ENCODE measurements at places on chromosomes 16 and 17.

DNA sequence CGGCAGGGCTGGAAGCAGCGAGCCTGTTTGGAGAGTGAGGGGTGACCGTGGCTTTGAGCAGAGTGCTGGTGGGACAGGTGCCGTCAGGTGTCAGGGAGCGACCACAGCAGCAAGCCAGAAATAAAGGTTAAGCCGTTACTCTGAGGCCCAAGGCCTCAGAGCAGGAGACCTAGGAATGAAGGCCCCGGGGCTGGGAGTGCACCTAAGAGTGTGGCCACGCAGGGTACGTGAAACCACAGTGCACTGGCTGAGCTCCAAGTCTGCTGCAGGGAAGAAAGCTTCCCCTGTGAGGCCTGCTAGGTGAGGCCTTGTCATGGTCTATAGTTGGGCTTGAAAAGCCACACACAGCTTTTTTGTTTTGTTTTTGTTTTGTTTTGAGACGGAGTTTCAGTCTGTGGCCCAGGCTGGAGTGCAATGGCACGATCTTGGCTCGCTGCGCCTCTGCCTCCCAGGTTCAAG lies 8.7 kb downstream of the CLUAP1 start:
- no peak overlapping the region for H3K4me3 ChIP-seq
- DNase-seq, result no peak
- no peak overlapping the region for H3K27ac ChIP-seq
- no peaks in the 10 kb centered on the region for H3K27me3 ChIP-seq
- H3K4me1 ChIP-seq, result no peaks in the 10 kb centered on the region
- peaks cover 21% of the 10 kb centered on the region for H3K36me3 ChIP-seq

DNA sequence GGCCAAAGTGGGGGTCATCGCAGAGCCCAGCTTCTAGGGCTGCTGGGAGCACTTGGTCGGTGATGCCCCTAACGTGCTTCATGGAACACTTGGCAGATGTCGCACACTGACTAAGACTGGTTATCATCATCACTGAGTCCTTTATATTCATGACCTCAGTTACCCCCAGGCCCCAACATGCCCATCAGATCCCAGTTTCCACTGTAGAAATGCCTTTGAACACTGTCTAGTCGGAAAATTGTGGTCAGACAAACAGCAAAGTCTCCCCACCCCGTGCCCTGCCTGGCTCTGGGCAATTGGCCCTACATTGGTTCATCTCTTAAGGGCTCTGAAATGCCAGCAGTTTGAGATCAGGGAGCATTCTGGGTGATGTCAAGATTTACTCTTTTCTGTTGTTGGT lies 51.3 kb downstream of the NKD1 start:
- H3K27ac ChIP-seq, result no peak overlapping the region
- peaks cover 2% of the 10 kb centered on the region for H3K27me3 ChIP-seq
- DNase-seq, result no peak
- H3K36me3 ChIP-seq, result peaks cover 2% of the 10 kb centered on the region
- no peak overlapping the region for H3K4me3 ChIP-seq

GRCh38 chr16:24988593-24989338 lies 26.4 kb downstream of the ARHGAP17 start:
- peak overlapping the region; percentile 28 for H3K4me3 ChIP-seq
- H3K27ac ChIP-seq, result peak overlapping the region; percentile 70

GRCh38 chr17:19486351-19487023 lies 47.2 kb upstream of the SLC47A1 start:
- H3K36me3 ChIP-seq, result no peaks in the 10 kb centered on the region
- H3K4me3 ChIP-seq, result no peak overlapping the region
- H3K27me3 ChIP-seq, result peaks cover 6% of the 10 kb centered on the region
- no peak for DNase-seq
- H3K27ac ChIP-seq, result no peak overlapping the region

- H3K4me3 ChIP-seq, result no peak overlapping the region
- H3K27me3 ChIP-seq, result peaks cover 6% of the 10 kb centered on the region
- no peak for DNase-seq
- no peaks in the 10 kb centered on the region for H3K4me1 ChIP-seq
- H3K36me3 ChIP-seq, result no peaks in the 10 kb centered on the region
- no peak overlapping the region for H3K27ac ChIP-seq
Observed at GRCh38 chr17:49104511-49105074, 28.0 kb upstream of the B4GALNT2 start.

DNA sequence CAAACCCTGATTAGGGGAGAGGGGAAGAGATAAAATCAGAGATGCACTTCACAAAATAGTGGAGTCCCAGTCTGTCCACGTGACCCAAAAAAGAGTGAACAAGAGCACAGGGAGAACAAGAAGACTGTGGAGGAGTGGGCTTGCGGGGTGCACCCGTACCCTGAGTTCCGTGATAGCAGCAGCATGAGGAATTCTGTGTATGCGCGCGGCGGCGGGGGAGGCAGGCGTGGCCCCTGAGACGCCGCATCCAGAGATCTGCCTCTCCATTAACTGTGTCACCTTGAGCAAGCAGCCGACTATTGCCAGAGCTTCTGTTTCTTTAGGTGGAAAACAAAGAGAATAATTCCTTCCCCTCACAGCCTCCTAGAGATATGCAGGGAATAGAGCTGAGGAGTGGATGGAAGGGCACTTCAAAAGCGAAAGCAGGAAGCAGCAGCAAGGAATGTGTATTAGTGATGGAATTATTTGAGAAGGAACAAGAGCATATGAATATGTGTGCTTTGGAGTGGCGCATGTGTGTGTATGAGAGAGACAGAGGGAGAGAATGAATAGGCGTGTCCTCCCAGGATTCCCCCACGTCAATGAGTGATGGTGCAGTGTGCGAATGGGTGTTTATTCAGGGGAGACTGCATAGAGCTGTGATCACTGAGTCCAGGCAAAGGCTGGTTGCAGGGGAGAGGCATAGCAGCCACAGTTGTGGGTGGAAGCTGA lies 10.4 kb upstream of the SOX9 start:
- no peak overlapping the region for H3K27ac ChIP-seq
- no peak overlapping the region for H3K4me3 ChIP-seq
- no peak for DNase-seq
- no peaks in the 10 kb centered on the region for H3K4me1 ChIP-seq

DNA sequence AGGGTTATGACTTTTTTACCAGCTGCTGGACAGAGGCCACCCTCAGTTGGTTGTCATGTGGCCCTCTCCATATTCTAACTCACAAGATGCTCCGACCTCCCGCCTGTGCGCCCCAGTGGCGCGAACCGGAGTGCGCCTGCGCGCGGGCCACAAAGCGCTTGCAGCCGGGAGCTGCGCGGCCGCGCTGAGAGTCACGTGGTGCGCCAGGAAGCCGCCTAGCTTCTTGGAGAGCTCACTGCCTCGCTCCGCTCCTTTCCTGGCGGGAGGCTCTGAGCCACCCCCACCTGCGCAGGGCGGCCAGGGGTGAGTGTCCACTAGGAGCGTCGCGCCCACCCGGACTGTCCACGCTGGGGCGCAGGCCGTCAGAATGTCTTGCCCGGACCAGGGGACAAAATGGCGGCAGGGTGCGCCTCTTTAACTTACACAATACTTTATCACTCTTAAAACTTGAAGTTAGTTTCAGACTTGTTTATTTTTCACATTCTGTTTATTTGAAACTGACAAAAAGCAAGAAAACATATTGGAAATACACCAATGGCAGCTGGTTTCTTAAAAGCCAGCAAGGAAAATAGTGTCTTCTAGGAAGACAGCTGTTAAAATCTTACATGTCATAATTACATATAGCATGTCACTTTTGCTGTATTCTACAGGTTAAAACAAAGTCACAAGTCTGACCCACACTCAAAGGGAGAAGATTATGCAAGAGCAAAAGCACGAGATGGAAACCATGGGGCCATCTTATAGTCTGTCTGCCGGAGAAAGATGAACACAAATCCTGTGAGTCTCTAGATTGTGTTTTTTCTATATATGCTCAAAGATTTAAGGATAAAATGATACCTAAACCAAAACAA lies 357.9 kb downstream of the CNTNAP4 start:
- no peaks in the 10 kb centered on the region for H3K36me3 ChIP-seq
- no peak overlapping the region for H3K27ac ChIP-seq
- no peaks in the 10 kb centered on the region for H3K27me3 ChIP-seq
- DNase-seq, result no peak
- no peaks in the 10 kb centered on the region for H3K4me1 ChIP-seq
- H3K4me3 ChIP-seq, result peak overlapping the region; percentile 17

DNA sequence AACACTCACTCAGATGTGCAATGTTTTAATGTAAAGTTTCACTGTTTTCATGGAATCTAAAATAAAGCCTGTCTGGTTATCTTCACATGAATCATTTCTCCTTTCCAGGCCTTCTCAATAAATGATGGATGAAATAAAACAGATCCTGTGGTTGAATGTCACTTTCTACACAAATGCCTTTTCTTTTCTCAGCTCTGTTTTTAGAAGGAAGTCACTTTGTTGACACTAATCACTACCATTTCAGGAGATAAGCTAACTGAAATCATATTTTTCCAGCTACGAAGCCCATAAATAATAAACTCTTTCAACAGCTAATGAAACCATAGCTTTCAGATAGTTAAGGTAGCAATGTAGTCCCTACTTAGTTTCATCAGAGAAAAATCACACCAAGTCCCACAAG lies 17.9 kb downstream of the NME2 start:
- no peak for DNase-seq
- H3K4me1 ChIP-seq, result no peaks in the 10 kb centered on the region
- peak overlapping the region; percentile 10 for H3K27ac ChIP-seq

GRCh38 chr16:46788891-46789474 lies 40.8 kb upstream of the MYLK3 start:
- H3K27ac ChIP-seq, result peak overlapping the region; percentile 82
- peak overlapping the region; percentile 86 for H3K4me3 ChIP-seq
- H3K27me3 ChIP-seq, result no peaks in the 10 kb centered on the region
- H3K4me1 ChIP-seq, result peaks cover 23% of the 10 kb centered on the region
- no peak for DNase-seq

DNA sequence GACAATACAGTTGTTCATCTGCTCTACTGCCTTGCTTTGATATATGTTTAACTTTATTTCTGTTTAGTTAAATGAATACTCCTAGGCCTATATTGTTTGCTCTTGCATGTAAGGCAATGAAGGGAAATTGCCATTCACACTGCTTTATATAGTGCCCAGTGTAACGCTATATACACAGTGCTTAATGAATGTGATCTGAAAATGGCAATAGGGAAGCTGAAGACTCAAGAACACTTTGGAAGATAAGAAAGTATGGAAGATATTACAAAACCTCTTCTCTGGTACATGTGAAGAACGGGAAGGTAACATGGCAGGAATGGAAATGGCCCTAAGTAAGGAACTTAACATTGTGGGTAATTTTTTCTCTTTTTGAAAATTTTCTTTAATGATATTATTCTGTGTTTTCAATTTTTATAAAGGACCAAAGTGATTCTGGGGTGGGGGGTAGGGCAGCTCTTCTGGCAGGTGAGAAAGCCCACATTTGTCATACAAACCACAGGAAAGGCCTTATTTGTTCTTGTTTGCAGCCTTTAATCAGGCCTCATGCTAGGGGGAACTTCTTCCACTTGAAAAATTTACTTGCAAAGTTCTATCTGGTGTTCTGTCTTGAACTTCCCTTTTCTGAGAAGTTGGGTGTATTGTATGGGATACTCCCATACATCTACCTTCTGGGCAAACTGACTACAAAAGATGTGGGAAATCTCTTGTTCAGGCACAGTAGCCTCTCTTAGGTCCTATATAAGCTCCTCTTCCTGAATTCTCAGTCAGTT lies 100.8 kb upstream of the CORO6 start:
- peak; percentile 42 for DNase-seq
- H3K4me3 ChIP-seq, result peak overlapping the region; percentile 50
- H3K27ac ChIP-seq, result peak overlapping the region; percentile 94
- no peaks in the 10 kb centered on the region for H3K27me3 ChIP-seq
- peaks cover 61% of the 10 kb centered on the region for H3K4me1 ChIP-seq
- H3K36me3 ChIP-seq, result peaks cover 21% of the 10 kb centered on the region

- peaks cover 6% of the 10 kb centered on the region for H3K4me1 ChIP-seq
- peaks cover 1% of the 10 kb centered on the region for H3K36me3 ChIP-seq
- peak overlapping the region; percentile 75 for H3K27ac ChIP-seq
- DNase-seq, result peak; percentile 32
- peak overlapping the region; percentile 12 for H3K4me3 ChIP-seq
Observed at GRCh38 chr17:8393470-8394231, 4.0 kb downstream of the RNF222 start.

- peaks cover 4% of the 10 kb centered on the region for H3K36me3 ChIP-seq
- no peaks in the 10 kb centered on the region for H3K27me3 ChIP-seq
- no peak for DNase-seq
- no peaks in the 10 kb centered on the region for H3K4me1 ChIP-seq
- no peak overlapping the region for H3K27ac ChIP-seq
- H3K4me3 ChIP-seq, result no peak overlapping the region
Observed at GRCh38 chr17:42543190-42544079, 7.4 kb downstream of the NAGLU start.

- H3K27me3 ChIP-seq, result peaks cover 2% of the 10 kb centered on the region
- no peak for DNase-seq
- no peak overlapping the region for H3K4me3 ChIP-seq
- no peak overlapping the region for H3K27ac ChIP-seq
- H3K4me1 ChIP-seq, result no peaks in the 10 kb centered on the region
- H3K36me3 ChIP-seq, result no peaks in the 10 kb centered on the region
Observed at GRCh38 chr17:12231355-12231682, 210.6 kb downstream of the MAP2K4 start.

DNA sequence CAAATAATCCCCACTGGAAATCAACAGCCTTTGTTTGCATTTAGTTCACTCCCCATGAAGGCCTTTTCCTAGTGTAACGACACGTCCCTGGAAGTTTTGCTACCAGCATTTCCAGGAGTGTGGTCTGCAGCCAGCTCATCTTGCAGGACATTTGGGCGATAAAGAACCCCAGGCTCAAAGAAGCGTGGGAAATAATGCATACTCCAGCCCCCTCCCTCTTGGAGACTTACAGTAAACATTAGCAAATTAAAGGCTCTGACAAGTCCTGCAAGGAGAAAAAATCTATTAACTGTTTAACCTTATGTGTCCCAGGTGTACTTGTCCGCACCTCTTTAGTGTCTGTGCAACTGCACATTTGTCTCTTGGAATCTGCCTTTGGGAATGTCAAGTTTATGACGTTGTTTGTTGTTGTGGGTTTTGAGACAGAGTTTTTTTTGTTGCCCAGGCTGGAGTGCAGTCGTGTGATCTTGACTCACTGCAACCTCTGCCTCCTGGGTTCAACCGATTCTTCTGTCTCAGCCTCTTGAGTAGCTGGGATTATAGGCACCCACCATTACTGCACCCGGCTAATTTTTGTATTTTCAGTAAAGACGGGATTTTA lies 131.1 kb downstream of the ABCC1 start:
- H3K27me3 ChIP-seq, result no peaks in the 10 kb centered on the region
- peaks cover 46% of the 10 kb centered on the region for H3K36me3 ChIP-seq
- H3K27ac ChIP-seq, result no peak overlapping the region
- H3K4me1 ChIP-seq, result no peaks in the 10 kb centered on the region
